HTR-8/SVneo (cell line): ENCODE measurements at places on chromosomes 5 and 9.

GRCh38 chr5:77774981-77775789, 954 bp downstream of the TBCA start:
- DNase-seq: no peak

DNA sequence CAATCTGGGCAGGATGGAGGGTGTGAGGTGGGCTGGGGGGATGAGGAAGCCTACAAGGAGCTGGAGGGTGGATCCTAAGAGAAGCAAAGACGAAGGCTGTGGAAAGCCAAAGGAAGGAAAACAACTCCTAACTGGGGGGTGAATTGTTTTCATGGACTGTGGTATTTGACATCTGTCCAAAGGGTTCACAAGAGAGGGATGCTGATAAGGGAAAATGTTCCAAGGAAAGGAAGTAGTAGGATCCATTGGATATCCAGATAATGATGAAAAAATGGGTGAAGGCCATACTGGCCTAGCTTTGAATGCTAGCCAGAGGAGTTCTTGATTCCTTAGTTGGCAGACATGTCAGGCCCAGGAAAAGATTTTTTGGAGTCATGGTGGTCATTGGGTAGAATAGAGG, 51.8 kb upstream of the FOXI1 start:
- no peak for DNase-seq

DNA sequence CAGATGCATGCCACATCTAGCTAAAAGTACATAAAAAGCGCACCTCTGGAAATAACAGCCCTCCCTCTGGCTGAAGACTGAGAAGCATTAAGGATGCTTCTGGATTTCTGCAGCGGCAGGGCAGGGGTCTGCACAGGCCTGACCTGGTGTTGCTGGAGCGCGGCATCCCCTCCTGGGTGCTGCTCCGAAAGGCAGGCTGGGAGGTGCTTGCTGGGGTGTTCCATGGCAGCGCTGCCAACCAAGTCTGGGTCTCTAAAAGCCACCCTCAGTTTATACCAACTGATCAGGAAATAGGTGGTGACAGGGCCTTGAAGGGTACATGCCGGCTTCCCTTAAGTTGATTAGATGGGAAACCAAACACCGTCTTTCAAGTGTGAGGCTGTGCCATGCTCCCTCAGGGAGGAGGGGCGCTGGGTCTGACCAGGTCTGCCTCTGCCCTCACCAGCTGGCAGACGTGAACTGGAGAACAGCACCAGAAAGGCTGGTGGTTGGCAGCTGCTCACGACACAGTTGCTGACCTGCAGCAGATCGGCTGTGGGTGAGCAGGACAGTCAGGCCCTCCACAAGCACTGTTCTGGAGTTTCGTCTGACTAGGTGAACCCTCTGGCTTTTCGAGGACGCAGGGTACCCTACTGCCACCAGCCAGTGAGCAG, 81.6 kb downstream of the DAP start:
- no peak for DNase-seq

GRCh38 chr5:18314192-18314778, 680.0 kb downstream of the TAF11L14 start:
- DNase-seq: peak; percentile 32

GRCh38 chr5:112109331-112110007, 309.6 kb downstream of the EPB41L4A start:
- peak; percentile 5 for DNase-seq

GRCh38 chr5:150411245-150411979, 1.3 kb downstream of the CD74 start:
- DNase-seq: no peak

GRCh38 chr9:93948441-93949072, 6.6 kb downstream of the BARX1 start:
- no peak for DNase-seq

DNA sequence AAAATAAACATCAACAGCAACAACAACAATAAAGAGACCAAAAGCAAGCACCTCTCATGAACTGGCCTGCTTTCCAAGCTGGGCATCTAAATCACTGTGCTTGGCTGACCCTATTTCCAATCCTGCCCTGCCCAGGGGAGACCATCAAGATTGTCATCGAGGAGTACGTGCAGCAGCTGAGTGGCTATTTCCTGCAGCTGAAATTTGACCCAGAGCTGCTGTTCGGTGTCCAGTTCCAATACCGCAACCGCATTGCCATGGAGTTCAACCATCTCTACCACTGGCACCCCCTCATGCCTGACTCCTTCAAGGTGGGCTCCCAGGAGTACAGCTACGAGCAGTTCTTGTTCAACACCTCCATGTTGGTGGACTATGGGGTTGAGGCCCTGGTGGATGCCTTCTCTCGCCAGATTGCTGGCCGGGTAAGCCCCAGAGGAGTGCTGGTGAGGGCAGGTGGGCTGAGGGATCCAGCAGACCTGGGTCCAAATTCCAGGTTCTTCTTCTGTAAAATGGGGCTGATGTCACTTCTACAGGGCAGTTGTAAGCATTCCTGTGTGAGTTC, 15.6 kb downstream of the PTGS1 start:
- DNase-seq: no peak

- no peak for DNase-seq
Measured at GRCh38 chr5:97844797-97845196, 661.8 kb upstream of the RIOK2 start.

- DNase-seq: peak; percentile 56
Measured at GRCh38 chr5:125043781-125044391, 297.4 kb upstream of the ZNF608 start.

- DNase-seq: no peak
Measured at GRCh38 chr9:18357321-18357720, 116.6 kb upstream of the ADAMTSL1 start.

DNA sequence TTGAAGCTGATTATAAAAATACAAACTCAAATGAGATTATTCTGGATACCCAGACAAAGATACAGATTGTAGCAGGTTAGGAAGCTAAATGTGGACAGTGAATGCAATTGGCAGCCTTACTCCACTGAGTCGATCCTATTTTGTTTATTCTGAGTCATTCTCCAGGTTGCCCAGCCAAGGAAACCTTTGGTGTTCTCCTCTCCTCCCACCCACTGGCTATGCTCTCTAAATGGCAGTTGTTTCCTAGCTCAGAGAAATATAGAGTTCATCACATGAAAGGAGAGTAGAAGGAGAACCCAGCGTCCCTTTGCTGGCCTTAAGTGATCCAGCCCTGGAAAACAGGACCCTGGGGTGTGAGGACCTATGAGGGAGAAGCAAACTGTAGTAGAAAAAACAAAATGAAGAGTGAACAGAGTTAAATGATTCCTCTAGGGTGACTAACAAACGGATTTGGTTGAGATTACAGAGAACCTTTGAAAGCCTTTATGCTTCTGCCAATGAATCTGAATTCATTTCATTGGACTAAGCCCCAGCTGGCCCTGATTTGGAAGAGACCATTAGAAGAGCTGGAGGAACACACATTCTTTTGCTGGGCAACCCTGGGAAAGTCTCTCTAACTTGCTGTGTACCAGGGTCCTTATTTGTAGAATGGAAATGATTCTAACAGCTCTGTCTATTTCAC, 95.1 kb downstream of the BRINP1 start:
- DNase-seq: no peak

GRCh38 chr9:35515766-35516165, 25.9 kb downstream of the RUSC2 start:
- no peak for DNase-seq

GRCh38 chr9:135728436-135729110, 26.6 kb downstream of the KCNT1 start:
- no peak for DNase-seq

DNA sequence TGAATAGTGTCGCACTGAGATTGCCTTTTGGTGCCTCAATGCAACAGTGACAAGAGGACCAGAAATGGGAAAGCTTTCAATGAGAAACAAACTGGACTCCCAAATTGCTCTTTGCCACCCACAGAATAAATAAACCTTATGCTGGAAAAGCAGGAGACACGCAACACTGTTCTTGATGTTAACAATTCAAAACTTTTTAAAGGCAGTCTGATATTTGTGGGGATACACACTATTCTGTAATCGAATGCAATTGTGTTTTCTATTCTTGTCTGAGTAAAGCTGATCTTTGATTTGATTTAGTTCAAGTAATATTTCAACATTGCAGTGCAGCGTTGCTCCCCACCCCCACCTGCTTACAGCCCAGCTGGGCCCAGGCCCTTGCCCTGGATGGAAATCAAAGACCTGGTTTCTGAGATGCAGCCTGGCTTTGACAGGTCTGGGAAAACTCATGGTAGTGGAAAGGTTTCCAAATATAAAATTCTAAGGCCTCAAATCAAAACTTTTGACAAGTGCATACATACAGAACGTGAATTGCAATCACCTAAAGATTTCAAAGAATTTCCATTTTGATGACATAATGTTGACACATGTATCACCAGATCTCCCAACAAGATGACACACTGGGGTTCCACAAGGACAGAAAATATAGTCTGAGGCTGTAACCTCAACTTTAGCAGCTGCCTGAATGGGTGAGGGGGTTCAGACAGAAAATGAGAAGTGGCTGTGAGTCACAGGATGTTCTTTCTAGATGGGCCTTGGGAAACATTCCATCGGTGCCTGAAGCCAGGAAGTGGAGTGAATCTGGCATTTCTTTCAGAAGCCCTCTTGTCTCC, 55.1 kb downstream of the ABCA1 start:
- peak; percentile 77 for DNase-seq

- no peak for DNase-seq
Measured at GRCh38 chr9:93173365-93174051, 10.4 kb upstream of the WNK2 start.

- DNase-seq: peak; percentile 72
Measured at GRCh38 chr9:93304574-93305496, 120.9 kb downstream of the WNK2 start.

GRCh38 chr5:105288946-105289345, 1726.4 kb upstream of the NUDT12 start:
- no peak for DNase-seq

GRCh38 chr5:66307647-66308241, 163.6 kb downstream of the SREK1 start:
- peak; percentile 58 for DNase-seq

GRCh38 chr9:88387552-88388202, 567 bp upstream of the SPIN1 start:
- DNase-seq: peak; percentile 32

DNA sequence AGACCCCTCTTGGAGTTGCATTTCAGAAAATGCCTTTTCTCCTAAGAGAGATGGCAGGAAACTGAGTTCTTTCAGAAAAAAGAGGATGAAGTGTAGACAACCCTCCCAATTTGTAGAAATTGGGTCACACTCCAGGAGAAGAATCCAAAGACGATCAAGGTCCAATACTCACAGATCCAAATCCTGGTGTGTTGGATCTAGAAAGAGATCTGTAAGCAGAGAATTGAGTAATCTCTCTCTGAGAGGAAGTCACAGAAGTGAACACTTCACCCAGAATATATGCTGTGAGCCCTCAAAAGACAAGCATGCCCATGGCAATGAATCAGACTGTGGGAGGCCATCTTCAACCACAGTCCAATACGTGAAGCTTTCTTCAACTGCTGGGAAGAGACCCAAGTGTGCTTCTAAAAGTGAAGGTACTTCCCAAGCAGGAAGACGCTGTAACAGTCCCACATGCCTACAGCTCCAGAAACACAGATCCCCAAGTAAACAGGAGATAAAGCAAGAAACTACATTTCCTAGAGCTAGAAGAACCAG, 182.7 kb downstream of the SMC2 start:
- DNase-seq: no peak

- no peak for DNase-seq
Measured at GRCh38 chr5:159550951-159551350, 220.7 kb upstream of the IL12B start.

DNA sequence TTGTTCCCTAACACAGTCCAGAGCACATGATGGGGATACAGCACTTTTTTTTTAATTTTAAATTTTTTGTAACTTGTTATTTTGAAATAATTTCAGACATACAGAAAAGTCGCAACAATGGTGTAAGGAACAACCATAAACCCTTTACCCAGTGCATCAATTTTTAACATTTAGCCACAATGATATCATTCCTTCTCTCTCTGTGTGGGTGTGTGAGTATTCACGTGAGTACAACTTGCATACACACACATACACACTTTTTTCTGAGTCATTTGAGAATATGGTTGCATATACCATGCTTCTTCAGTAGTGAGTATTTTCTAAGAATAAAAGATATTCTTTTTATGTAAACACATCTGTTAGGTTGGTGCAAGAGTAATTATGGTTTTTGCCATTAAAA, 135.2 kb downstream of the ARHGAP26 start:
- DNase-seq: no peak

GRCh38 chr9:130896233-130897014, at the start of gene QRFP:
TSS of gene QRFP (minus strand) at chr9:130896812. CDS start at chr9:130893838, 2,974 bp downstream.
- DNase-seq: no peak

- DNase-seq: no peak
Measured at GRCh38 chr9:96108691-96109380, 193.1 kb downstream of the HSD17B3 start.

DNA sequence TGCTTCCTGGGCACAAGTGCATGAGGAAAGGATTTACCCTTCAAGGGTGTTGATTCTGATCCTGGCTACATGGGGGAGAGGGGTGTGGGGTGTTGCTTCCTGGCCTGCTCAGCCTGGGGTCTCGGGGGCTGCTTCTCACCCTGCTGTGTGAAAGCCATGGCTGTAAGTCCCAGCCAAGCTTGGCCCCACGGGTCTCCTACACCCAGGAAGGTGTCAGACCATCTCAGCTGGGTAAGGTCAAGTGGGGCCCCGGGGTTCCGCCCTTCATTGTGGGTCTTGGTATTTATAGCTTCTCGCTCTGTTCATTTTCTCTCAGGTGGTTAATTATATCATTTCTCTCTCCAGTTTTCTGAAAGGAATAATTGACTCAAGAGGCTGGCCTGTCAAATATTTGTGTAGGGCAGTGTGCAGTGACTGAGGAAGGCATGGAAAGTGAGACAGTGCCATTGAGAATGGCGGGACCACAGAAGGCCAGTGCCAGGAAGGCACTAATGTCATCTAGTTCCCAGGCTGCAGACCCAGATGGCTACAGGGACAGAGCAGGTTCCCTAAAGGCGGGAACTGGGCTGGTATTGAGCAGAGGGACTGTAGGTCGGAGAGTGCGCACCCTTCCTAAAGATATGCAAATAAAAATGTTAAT, 126.0 kb downstream of the FOXD1 start:
- DNase-seq: no peak

- DNase-seq: no peak
Measured at GRCh38 chr5:174420651-174421407, 303.6 kb upstream of the MSX2 start.

GRCh38 chr5:87120518-87121303, 147.0 kb upstream of the RASA1 start:
- peak; percentile 20 for DNase-seq

- no peak for DNase-seq
Measured at GRCh38 chr9:136546697-136547501, 1.1 kb upstream of the NOTCH1 start.

GRCh38 chr5:54547711-54548250, 30.2 kb downstream of the SNX18 start:
- peak; percentile 39 for DNase-seq
